ENCODE measurements at places on chromosomes 11 and 22.

DNA sequence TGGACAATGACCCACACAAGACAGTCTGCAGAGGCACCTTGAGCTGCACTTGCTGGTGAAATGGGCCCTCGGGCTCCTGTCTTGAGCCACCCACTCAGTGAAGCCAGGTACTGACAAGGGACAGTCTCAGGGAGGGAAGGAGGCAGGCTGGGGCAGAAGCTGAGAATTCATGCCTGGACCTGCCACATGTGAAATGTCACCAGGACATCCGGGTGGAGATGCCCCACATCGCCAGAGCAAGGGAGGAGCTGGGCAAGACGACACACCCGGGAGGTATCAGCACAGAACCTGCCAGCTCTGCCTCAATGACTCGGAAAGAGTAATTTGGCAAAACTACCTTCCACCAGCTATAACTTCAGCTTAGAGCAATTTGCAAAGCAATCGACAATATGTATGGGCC lies 23.5 kb downstream of the CPT1A start:
- DNase-seq, result no peak

DNA sequence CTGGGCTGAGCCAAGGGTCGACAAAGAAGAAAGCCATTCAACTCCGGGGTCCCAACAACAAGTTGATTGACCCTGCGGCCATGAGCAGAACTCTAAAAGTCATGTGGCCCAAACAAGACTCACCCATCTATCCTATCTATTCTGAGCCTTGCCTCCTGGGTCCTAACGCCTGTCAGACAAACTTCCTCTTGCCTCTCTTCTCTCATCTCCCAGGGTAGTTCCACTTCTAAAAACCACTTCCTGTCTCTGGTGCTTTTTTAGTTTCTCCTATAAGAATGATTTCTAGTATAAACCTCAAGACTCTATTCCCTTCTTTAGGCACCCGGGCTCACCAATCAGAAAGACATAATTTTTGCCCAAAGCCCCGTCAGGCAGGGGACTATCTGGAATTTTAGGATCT lies 530.2 kb downstream of the DLG2 start:
- no peak for DNase-seq

DNA sequence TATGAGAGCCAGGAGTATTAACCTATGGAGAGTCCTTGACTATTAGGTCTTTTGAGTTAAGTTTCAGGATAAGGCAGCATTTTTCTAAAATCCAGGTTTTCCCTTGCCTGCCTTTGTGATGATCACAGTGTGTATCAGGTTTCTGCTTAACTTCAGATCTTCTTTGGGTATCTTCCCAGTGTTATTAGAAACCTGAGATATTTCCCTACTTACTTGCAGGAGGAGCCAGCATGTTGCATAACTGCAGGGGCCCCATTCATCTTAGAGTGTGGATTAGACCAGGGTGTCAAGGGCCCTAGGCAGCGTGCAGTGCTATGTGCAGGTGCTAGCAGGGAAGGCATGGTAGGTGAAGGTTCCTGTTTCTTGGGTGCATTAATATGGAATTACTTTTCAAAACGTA lies 69.5 kb downstream of the ZNRF3 start:
- DNase-seq, result no peak

DNA sequence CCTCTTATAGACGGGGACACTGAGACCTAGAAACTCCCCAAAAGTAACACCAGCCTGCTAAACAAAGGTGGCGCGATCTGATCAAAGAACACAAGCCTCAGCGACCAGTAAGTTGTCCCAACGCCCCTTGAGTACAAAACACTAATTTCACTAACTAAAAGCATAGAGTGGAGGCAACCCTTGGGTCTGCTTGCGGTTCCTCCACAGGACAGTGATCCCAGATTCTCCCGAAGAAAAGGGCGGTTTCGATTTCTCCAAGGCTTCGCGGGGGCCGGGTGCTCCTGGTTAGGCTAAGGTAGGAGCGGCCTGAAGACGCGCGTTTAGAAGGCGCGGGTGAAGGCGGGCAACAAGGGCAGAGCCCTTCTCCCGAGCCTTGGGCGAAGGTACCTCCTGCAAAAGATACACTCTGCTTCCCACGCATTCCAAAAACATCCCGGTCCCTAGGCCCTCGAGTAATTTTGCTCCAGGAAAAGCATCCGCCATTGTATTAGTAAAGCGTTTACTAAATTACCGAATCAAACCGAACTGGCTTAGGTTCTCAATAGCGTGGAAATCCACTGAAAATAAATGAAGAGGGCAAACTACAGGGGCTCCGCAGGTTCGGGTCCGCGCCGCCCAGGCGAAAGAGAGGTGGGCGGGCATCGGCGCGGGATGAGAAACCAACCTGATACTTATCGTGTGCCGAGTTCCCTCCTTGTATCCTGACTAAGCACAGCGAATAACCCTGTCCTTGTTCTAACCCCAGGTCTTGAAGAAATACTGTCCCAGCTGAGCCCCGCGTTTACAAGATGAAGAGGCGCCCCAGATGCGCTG lies 2.0 kb downstream of the WT1 start:
- DNase-seq, result peak; percentile 50

- no peak for DNase-seq
Observed at GRCh38 chr11:27612932-27613880, 87.0 kb downstream of the BDNF start.

Data from H7 (cell line).